ENCODE measurements at places on chromosomes 3 and 15. TPM values are rescaled to one million over a fixed set of nuclear protein-coding genes. Genes with fewer than 3 reads are reported as not detected.

DNA sequence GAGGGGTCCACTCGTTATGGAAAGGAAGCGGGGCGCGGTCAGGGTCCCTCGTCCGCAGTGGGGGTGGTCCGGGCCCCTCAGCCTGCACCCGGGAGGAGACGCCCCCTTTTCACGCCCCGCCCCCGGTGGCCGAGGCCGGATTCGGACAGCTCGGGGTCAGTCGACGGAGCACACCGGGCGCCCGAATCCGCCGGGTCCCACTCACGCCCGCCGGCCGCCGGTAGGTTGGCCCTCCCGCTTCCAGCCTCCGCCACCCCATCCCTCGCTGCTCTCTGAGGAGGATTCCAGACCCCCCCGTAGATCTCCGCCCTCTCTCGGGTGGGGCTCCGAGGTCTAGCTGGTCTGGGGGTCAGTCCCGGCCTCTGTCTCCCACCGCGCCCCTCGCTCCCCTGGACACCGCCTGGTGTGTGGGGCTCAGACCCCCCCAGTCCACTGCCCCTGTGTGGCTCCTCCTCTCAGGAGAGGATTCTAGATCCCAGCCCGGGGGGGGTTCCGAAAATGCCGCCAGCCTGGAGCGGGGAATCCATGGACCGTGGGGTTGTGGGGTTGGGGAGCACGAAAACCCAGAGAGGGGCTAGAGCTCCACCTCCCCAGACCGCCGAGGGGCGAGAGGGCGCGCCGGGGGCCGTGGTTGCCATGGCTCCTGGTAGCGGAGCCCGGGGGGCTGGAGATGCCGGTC, 725 bp downstream of the CHL1 start:
- no peak overlapping the region for H3K27ac ChIP-seq
- no peak for DNase-seq
- peaks cover 37% of the 10 kb centered on the region for H3K27me3 ChIP-seq
- H3K4me3 ChIP-seq: no peak overlapping the region
- no peaks in the 10 kb centered on the region for H3K36me3 ChIP-seq

- H3K4me3 ChIP-seq: no peak overlapping the region
- H3K27me3 ChIP-seq: peaks cover 6% of the 10 kb centered on the region
- no peak for DNase-seq
- H3K36me3 ChIP-seq: no peaks in the 10 kb centered on the region
- no peaks in the 10 kb centered on the region for H3K4me1 ChIP-seq
Measured at GRCh38 chr3:120801484-120801883, 58.9 kb downstream of the GTF2E1 start.

DNA sequence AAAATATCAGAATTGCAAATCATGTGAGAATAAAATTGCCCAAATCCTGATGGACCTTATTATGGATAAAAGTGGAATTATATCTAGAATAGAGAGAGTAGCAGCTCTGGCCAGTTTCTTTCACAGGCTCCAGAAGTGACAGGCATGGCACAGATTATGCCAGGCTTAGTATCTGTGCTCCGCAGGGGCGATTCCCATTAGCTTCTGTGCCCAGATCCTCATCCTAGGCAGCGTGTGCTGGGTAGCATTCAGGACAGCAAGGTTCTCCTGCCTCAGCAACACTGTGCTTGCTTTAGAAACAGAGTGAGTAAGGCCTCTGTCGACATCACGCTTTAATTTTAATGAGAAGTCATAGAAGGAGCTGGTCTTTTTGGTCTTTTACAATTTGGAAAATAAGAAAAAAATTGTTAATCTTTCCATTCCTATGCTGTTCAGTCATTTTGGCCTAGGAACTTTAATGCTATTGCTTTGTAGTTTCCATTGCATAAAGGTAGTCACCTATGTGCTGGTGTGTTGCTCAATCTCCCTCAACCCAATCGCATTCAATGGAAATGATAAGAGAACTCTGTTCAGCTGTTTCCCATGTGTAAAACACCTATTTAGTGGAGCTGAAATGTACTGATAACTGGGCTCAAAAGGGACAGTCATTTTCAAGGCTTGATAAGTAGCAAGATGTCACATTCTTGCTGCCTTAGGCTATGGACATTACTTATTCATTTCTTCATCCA, 770.1 kb downstream of the AGBL1 start:
- H3K4me3 ChIP-seq: no peak overlapping the region
- H3K27ac ChIP-seq: no peak overlapping the region
- no peaks in the 10 kb centered on the region for H3K36me3 ChIP-seq
- no peaks in the 10 kb centered on the region for H3K4me1 ChIP-seq

- peaks cover 57% of the 10 kb centered on the region for H3K36me3 ChIP-seq
- peaks cover 79% of the 10 kb centered on the region for H3K4me1 ChIP-seq
- H3K27me3 ChIP-seq: no peaks in the 10 kb centered on the region
Measured at GRCh38 chr3:16319307-16319706, 54.3 kb downstream of the OXNAD1 start.

GRCh38 chr3:39142067-39142466, 11.3 kb downstream of the CSRNP1 start:
- no peaks in the 10 kb centered on the region for H3K27me3 ChIP-seq
- H3K27ac ChIP-seq: peak overlapping the region; percentile 81
- no peak overlapping the region for H3K4me3 ChIP-seq
- H3K4me1 ChIP-seq: peaks cover 51% of the 10 kb centered on the region
- no peak for DNase-seq

DNA sequence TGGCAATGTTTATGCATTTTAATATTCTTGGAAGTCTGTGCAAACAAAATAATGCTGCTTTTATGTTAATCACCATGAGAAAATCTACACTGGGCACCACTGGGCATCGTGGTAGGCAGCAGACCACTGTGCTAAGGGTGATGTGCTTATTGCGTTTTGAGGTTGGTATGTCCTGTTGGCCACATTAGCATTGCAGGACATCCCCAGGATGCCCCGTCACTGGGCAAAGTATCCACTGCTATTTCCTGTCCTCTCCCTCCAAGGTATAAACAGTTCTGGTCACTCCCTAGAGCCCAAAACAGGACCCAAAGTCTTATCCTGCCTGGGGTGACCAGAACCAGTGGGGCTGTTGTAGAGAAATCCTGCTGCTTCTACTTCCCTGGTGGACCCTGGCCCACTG, 284.2 kb upstream of the ROPN1 start:
- no peak for DNase-seq
- H3K4me3 ChIP-seq: no peak overlapping the region
- H3K36me3 ChIP-seq: no peaks in the 10 kb centered on the region
- no peaks in the 10 kb centered on the region for H3K4me1 ChIP-seq

GRCh38 chr3:183319371-183319770, 66.3 kb downstream of the B3GNT5 start:
- H3K27me3 ChIP-seq: peaks cover 3% of the 10 kb centered on the region
- H3K27ac ChIP-seq: no peak overlapping the region
- DNase-seq: no peak
- H3K36me3 ChIP-seq: no peaks in the 10 kb centered on the region

- H3K27me3 ChIP-seq: peaks cover 53% of the 10 kb centered on the region
- H3K36me3 ChIP-seq: no peaks in the 10 kb centered on the region
- H3K4me1 ChIP-seq: peaks cover 7% of the 10 kb centered on the region
- no peak overlapping the region for H3K4me3 ChIP-seq
- DNase-seq: peak; percentile 25
- no peak overlapping the region for H3K27ac ChIP-seq
Measured at GRCh38 chr15:89492111-89492641, 4.2 kb downstream of the RHCG start.

- no peak overlapping the region for H3K4me3 ChIP-seq
- DNase-seq: no peak
- peak overlapping the region; percentile 68 for H3K27ac ChIP-seq
- H3K27me3 ChIP-seq: no peaks in the 10 kb centered on the region
- peaks cover 42% of the 10 kb centered on the region for H3K4me1 ChIP-seq
- peaks cover 53% of the 10 kb centered on the region for H3K36me3 ChIP-seq
Measured at GRCh38 chr3:16349986-16350596, 85.1 kb downstream of the OXNAD1 start.

GRCh38 chr3:101171681-101172191, 148.6 kb downstream of the IMPG2 start:
- H3K36me3 ChIP-seq: no peaks in the 10 kb centered on the region
- peaks cover 4% of the 10 kb centered on the region for H3K27me3 ChIP-seq
- H3K27ac ChIP-seq: no peak overlapping the region
- H3K4me3 ChIP-seq: no peak overlapping the region
- no peak for DNase-seq

ZBTB11 gene
- total RNA-seq: 31.7 TPM

DNA sequence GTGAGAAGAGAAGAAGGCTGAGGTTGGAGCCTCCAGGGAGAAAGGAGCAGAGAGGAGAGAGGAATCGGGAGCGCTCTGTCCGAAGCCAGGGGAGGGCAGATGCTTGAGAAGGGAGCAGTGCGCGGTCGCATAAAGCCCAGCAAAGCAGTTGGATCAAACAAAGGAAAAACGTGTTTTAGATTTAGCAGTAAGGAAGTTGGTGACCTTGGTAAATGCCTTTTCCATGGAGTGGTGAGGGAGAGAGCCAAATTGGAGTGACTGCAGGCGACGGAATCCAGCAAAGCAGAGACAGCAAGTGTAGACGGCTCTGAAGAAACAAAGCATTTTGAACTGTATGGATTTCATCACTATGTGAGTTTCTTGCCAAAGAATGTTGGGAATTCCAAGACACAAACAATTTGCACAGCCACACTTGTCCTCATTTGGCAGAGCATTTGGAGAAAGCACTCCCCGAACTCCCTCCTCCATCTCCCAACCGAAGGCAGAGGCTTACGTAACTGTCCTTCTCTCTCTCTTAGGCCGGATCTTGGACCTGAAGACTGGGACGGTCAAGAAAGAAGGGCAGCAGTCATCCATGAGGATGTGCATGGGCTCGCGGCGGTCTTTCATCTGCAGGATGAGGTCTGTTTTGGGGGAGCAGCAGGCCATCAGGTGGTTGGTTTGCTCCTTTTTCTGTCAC, 103.6 kb downstream of the ARNT2 start:
- no peaks in the 10 kb centered on the region for H3K36me3 ChIP-seq
- no peak for DNase-seq
- no peaks in the 10 kb centered on the region for H3K27me3 ChIP-seq
- H3K4me3 ChIP-seq: no peak overlapping the region

SOX14 gene
- total RNA-seq: not detected

AHSG gene
- total RNA-seq: not detected

GRCh38 chr3:148204131-148204530, 493.6 kb upstream of the AGTR1 start:
- H3K27ac ChIP-seq: no peak overlapping the region
- H3K27me3 ChIP-seq: no peaks in the 10 kb centered on the region
- DNase-seq: no peak
- H3K4me1 ChIP-seq: no peaks in the 10 kb centered on the region

GRCh38 chr3:37707428-37708372, 154.0 kb upstream of the CTDSPL start:
- DNase-seq: no peak
- no peaks in the 10 kb centered on the region for H3K36me3 ChIP-seq
- no peak overlapping the region for H3K27ac ChIP-seq
- no peak overlapping the region for H3K4me3 ChIP-seq

DNA sequence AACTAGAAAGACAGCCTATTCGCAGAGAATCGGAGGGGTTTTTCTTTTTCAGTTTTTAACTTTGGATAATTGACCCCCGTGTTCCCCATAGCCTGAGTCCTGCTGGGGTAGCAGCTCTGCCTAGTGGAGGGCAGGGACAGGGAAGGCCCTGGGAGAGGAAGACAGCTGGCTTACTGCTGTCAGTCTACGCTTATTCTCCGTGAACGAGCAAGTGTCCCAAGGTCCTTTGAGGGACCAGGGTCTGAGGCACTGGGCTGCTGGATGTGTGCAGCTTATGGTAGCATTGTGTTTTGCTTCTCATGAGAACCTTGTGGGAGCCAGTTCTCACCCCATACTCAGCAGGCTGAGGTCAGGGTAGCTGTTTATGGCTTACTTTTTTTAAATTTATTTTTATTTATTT, 3.0 kb downstream of the LIMD1 start:
- H3K36me3 ChIP-seq: peaks cover 15% of the 10 kb centered on the region
- peak overlapping the region; percentile 68 for H3K27ac ChIP-seq
- H3K4me3 ChIP-seq: peak overlapping the region; percentile 66
- H3K27me3 ChIP-seq: no peaks in the 10 kb centered on the region

DNA sequence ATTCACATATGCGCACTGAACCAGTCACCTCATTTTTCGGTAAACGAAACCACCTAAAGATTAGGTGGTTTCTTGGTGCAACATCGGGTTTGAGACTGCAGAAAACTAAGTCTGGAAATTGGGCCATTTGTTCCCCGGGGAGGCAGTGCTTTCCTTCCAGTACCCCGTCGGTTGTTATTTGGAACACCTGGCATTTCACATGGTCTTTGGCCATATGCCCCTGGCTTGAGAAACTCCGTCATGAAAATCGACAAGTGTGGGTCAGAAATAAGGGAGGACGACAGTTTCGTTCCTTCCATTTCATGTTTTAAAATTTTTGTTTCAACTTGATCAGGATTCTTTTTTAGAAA, 544 bp upstream of the GATM start:
- no peak for DNase-seq
- peaks cover 39% of the 10 kb centered on the region for H3K27me3 ChIP-seq
- no peak overlapping the region for H3K27ac ChIP-seq
- H3K4me3 ChIP-seq: peak overlapping the region; percentile 28

STAB1 gene
- total RNA-seq: 0.10 TPM

GRCh38 chr15:71683411-71684274, 126.7 kb upstream of the NR2E3 start:
- H3K4me1 ChIP-seq: peaks cover 3% of the 10 kb centered on the region
- DNase-seq: no peak
- no peak overlapping the region for H3K27ac ChIP-seq
- no peaks in the 10 kb centered on the region for H3K36me3 ChIP-seq

PRICKLE2 gene
- 0.05 TPM for total RNA-seq

- H3K4me1 ChIP-seq: no peaks in the 10 kb centered on the region
- H3K4me3 ChIP-seq: no peak overlapping the region
- no peaks in the 10 kb centered on the region for H3K27me3 ChIP-seq
- DNase-seq: peak; percentile 65
- H3K36me3 ChIP-seq: peaks cover 2% of the 10 kb centered on the region
Measured at GRCh38 chr15:51775967-51776816, 24.8 kb downstream of the TMOD2 start.

CCR1 gene
- total RNA-seq: not detected

DNA sequence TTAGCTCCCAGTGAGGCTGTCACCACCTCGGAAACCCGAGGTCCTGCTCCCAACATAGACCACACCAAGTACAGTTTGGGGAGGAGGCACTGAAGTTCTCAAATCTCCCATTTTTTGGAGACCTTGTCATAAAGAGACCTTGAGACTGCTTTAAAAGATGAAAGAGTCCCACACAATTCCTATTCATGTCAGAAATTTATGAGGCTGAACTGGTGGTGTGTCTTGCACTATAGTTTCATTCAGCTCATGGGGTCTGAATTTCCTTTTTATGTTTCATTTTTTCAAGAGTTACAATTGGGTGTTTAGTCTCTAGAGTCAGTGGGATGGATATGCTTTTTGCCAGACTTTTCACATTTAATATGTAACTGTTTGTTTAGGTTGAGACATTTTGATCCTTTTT, 318.1 kb upstream of the LRRFIP2 start:
- no peaks in the 10 kb centered on the region for H3K4me1 ChIP-seq
- H3K27me3 ChIP-seq: peaks cover 16% of the 10 kb centered on the region
- H3K36me3 ChIP-seq: no peaks in the 10 kb centered on the region
- DNase-seq: no peak
- no peak overlapping the region for H3K27ac ChIP-seq

Data from activated naive CD4-positive, alpha-beta T cell treated with anti-CD3 and anti-CD28 coated beads for 36 hours (primary cell).